Stimulated activated CD8-positive, alpha-beta memory T cell treated with anti-CD3 and anti-CD28 coated beads, Interleukin-15, amount 100 ng/mL, for 48 hours (primary cell): ENCODE measurements at places on chromosomes 11 and 22.
A peak's percentile ranks its signal among the peaks of the same experiment; 100 is the strongest.

DNA sequence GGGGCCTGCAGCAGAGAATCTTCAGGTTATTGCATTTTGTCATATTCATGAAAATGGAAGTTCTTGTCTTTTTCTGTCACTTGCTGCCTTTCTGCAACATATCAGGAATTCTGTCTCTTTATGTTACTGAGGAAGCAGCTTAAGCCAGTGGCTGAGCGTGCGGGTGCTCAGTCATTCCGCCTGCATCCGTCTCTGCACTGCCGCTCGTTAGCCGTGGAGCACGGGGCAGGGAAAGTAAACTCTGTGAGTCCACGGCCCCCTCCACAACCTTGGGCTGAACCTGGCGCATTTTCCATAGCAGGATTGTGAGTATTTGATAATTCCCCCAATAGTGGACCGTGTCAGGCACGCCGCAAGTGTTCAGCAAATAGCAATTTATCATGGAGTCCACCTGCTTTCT is 1007.7 kb downstream of the BRD1 start:
- no peak for DNase-seq

DNA sequence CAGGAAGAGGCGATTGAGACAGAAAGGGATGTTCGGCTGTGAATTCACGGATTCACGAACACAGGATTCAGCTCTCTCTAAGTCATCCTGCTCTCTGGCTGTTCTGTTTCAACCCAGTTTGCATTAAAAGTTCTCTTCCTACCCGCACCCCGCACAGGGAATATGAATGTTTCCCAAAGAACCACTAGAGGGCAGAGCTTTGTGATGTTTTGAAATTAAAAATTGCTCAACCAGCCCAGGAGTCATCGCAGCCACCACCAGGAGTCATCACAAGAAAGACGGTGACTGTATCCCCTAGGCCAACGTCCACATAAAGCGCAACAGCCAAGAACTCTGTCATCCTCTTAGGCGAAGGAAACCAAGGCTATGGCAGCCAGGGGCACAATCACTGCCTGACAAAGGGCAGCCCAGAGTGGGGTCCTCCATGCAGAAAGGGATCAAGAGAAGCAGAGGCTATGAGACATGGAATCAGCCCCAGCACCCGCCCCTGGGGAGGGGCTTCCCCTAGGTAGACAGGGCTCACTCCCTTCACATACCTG is 122.4 kb downstream of the WT1 start:
- peak; percentile 42 for DNase-seq

DNA sequence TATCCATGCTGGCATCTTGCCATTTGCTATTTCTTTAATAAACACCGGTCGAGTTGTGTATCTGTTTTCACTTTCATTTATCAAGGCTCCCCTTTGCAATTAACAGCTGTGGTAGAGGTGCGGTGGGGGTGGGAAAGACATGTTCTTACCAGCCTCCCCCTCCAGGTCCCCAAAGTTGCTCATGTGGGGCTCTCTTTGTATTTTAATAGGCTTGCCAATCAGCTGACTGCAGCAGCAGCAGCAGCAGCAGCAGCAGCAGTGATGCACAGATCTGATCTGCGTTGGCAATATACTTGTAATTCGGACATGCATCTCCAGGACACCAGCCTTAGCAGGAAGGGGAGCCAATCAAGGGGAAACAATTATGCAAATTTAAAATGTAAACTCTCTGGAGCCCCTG is 40.3 kb upstream of the E2F8 start:
- no peak for DNase-seq

DNA sequence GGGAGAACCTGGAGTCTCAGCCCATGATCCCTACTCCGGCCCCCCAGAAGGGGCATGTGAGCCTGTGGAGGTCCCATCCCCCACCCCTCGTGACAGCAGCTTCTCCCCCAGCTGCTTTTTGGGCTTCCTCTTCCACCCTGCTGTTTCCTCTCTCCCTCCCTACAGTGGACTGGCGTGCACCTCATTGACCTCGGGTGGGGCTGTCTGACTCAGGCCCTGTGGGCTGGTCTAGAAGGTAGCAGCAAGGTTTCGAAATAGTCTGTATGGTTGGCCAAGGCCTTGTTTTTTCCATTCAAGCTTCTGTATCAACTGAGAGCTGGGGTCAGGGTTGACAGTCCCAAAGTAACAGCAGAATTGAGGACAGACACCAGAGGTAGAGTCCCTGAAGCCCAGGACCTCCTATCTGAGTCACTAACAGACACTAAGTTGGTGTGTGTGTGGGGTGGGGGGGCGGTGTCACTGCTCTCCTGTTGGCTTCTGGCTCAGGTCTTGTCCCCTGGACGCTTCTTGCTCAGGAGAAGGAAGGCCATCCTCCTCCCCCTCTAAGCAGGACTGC is 7.7 kb downstream of the SLC37A2 start:
- peak; percentile 15 for DNase-seq

DNA sequence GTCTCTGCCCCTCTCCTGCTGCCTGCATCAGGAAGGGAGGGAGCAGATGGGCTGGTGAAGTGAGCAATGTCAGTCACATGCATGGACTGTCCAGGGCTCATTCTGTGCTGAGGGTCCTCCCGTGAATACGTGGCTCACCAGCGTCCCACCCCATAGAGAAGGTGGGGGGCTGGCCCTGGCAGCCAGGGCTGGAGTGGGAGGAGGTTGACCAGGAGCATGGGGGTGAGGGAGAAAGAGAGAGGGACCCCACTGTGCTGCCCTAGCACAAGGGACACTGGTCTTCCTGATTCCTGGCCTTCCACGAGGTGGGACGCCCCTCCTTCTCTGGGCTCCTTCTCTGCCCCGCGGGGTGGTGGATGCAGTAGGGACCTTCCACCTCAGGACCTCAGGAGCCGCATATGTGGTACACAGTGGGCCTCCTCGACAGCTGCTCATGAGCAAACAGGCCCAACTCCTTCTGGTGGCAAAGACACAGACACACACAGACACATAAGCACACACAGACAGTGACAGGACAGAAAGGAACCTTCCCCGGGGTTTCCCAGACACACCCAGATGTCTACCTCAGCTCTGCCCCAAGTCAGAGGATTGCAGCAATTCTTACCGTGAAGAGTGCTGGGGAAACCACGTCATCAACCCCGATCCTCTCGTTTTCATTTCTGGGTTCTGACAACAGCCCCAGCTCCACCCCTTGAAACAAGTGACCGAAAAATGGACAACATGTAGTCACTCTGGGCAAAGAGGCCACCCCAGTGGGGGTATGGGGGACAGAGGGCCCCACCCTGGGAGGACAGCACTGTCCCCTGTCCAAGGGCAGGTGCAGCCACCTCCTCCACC is 3.6 kb upstream of the APOBEC3A start:
- DNase-seq: peak; percentile 73

DNA sequence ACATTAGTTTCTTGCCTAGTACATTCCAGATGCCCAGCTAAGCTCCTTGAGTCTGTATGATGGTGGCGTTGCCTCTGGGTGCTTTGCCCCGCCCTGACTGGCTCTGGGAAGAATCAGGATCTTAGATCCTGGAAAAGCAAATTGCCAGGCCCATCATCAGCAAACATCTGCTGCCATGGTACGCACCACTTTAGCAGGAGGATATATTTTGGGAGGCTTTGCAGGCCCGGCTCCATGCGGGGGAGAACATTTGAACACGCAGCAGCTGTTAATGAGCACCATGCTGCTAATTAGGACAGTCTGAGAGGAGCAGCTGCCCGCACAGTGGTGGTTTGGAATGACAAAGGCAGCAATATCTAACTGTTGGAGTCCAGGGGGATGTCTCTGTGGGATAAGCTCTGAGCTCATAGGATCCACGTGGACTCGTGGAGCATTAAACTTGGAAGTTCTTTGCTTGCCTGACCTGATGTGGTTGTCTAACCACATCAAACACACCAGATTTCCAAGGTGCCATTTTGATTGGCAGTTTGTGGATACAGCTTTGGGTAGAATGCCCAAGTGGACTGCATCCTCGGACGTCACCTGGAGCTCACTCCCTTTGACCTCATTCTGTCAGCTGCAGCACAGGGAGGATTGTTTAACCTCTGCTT is 217.0 kb upstream of the ZBED5 start:
- no peak for DNase-seq

DNA sequence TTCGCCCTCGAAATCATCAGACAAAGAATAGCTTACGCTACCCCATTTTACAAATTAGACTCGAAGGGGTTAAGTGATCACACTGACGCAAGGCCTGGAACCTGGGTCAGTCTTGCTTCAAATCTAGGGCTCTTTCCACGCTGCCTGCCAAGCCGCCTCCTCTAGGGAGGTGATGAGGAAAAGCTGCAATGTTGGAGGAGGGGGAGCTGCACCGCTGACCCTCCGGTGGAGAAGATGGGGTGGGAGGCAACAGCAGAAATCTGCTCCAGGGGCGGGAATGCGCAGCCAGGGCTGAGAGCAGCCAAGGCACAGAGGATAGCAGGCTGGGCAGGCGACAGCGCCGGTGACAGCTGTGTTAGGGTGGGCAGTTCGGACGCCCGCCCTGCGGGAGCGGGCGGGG is 595 bp downstream of the SYVN1 start:
- no peak for DNase-seq

DNA sequence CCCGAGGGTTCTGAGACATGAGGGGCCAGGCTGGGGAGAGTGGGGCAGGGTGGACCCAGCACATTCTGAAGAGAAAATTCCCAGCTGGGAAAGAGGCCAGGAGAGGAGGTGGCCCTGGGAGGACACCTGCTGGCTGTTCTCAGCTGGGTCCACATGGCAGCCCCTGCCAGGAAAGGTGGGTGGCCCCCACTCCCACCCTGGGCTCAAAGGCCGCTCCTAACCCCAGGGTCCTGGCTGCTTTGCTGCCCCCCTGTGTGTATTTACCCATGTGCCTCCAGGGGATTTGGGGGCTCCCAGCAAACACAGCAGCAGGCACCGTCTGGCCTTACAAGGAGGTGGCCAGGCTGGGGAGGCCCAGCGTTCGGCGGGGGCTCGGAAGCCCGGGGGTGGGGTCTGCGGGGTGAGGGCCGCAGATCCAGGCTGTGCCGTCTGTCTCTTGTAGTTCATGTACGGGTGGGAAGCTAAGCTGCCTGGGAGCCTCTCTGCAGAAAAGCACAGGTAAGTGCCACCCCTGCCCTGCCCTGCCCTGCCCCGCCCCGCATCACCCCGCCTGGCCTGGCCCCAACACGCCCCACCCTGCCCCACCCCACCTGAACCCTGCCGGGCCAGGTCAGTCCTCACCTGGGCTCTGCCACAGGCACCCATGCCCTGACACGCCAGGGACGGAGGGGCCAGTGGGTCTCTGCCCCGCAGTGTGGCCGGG is 10.6 kb downstream of the MUC5B start:
- no peak for DNase-seq

DNA sequence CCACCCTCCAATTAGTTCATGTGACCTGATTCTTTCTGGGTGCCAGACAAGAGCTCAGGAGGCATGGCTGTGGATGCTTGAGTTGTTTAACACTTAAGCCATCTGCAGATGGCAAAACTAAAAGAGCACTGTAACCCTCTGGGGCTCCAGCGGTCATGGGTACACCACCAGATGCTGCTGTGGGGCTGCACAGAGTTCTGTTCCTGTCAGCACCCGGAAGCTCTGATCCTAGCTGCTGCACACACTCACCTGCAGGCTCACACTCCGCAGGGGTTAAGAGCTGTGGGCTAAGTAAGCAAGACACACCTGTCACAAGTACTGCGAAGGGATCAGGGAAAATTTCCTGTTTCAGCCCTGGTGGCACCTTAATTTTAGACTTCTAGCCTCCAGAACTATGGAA is 307.8 kb downstream of the C11orf87 start:
- DNase-seq: no peak

DNA sequence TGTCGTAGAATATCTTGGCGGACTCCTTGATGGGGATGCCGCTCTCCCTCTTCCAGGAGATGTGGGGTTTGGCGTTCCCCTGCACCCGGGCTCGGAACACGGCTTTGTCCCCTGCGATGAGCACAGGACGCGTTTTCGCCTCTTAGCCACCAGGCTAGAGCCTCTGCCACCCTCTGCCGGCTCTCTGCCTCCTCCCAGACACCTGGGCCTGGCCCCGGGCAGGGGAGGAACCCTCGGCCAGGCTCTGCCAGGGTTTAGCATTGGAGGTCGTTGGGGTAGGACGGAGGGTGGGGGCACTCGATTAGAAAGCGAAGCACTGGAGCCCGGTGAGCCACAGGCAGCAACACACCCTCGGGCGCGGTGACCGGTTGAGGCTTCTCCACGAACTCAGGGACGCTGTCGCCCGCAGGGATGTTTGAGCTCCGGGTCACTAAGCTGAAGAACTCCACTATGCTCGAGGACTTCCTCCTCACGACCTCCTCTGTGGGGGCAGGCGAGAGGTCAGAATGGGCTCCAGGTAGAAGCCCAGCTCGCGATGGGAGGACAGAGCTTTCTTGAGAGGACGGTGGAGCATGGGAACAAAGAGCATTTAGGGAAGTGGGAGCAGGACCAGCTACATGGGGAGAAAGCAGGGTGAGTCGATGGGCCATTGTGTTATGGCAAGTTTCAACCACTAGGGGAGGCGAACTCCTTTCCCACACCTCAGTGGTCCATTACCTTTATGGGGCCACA is 4.3 kb downstream of the IGSF22 start:
- DNase-seq: no peak

GRCh38 chr11:9814108-9814507 is 150.2 kb downstream of the SWAP70 start:
- DNase-seq: no peak

GRCh38 chr11:61415381-61415780 is 14.4 kb downstream of the CPSF7 start:
- no peak for DNase-seq

- DNase-seq: no peak
Measured at GRCh38 chr11:62930157-62930556, 9.0 kb upstream of the CHRM1 start.

DNA sequence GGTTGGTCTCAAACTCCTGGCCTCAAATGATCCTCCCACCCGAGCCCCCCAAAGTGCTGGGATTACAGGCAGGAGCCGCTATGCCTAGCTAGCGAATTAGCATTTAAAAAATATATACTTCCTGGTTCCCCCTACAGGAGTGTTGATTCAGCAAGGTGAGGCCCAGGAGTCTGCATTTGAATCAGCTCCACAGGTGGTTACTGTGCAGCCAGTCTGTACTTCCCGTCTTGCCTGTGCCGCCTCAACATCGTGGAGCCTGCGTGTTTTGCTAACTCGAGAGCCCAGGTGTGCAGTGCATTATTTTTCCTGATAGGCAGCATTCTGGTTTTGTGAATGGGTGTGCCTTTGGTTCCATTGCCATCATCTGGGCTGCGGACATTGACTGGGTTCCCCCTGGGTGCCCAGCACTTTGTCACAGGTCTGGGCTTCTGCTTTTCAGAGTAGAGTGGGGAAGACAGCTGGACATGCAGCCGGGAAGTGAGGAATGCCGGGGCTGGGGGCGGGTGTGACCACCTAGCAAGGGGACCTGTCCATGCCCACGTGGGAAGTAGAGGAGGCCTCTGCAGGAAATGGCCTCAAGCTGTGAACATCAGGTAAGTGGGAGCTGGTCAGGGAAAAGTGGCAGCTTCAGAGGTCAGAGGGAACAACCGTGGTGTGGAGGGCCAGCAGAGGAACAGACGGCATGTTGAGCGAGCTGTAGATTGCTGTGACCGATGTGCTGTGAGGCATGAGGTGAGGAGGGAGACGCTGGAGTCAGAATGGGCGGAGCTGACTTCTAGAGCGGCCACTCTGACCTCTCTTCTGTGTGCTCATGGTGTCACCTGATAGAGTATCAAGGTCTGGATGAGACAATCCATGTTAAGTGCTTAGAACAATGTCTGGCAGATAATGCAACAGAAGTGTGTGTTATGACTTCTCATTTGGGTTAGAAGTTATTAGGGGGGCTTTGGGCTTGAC is 42.2 kb downstream of the PPFIA1 start:
- DNase-seq: no peak
